Regular cardiac myocyte (primary cell): ENCODE measurements at places on chromosomes 11 and 22. TPM values are rescaled to one million over a fixed set of nuclear protein-coding genes. Genes with fewer than 3 reads are reported as not detected.

The GGA1 gene
- 38.6 and 46.0 TPM in 2 replicates for total RNA-seq

The SAA4 gene
- not detected in 2 replicates for total RNA-seq

The CSTF3 gene
- total RNA-seq, result 19.7 and 34.3 TPM in 2 replicates

The ATG2A gene
- 10.9 and 19.7 TPM in 2 replicates for total RNA-seq

The SNX32 gene
- 0.38 and 2.5 TPM in 2 replicates for total RNA-seq

The A4GALT gene
- 19.2 and 20.9 TPM in 2 replicates for total RNA-seq

The JAML gene
- not detected in 2 replicates for total RNA-seq

The CNGA4 gene
- under 0.01 and 0.19 TPM in 2 replicates for total RNA-seq

The ALDH3B2 gene
- not detected in 2 replicates for total RNA-seq

The C22orf31 gene
- not detected in 2 replicates for total RNA-seq

The PHF21B gene
- not detected in 2 replicates for total RNA-seq

The OR51M1 gene
- total RNA-seq, result not detected in 2 replicates

The SMCO4 gene
- total RNA-seq, result 9.9 and 10.4 TPM in 2 replicates

The DDTL gene
- under 0.01 TPM in 1 of 2 replicates, not detected in the other for total RNA-seq

The SCUBE2 gene
- total RNA-seq, result 1.2 and 1.7 TPM in 2 replicates

The OR52I2 gene
- not detected in 2 replicates for total RNA-seq

The ETS1 gene
- total RNA-seq, result 71.9 and 73.3 TPM in 2 replicates

The ABCC8 gene
- total RNA-seq, result not detected in 2 replicates

The BLID gene
- total RNA-seq, result 9.8 and 20.0 TPM in 2 replicates

The OMP gene
- 0.56 TPM in 1 of 2 replicates, not detected in the other for total RNA-seq

The CCDC188 gene
- total RNA-seq, result 0.38 and 0.56 TPM in 2 replicates

The SEC14L6 gene
- total RNA-seq, result 0.28 TPM in 1 of 2 replicates, not detected in the other

The RPLP2 gene
- 101 and 189 TPM in 2 replicates for total RNA-seq

The CDC45 gene
- 2.3 and 38.7 TPM in 2 replicates for total RNA-seq

The SOX6 gene
- 0.28 and 0.38 TPM in 2 replicates for total RNA-seq

The TSGA10IP gene
- not detected in 2 replicates for total RNA-seq

The OR8G5 gene
- not detected in 2 replicates for total RNA-seq

The OR5D16 gene
- total RNA-seq, result not detected in 2 replicates

The ENDOD1 gene
- 123 and 162 TPM in 2 replicates for total RNA-seq

The MIOX gene
- under 0.01 TPM in 1 of 2 replicates, not detected in the other for total RNA-seq

The FLRT1 gene
- total RNA-seq, result not detected in 2 replicates

The PKP3 gene
- total RNA-seq, result 2.1 and 2.8 TPM in 2 replicates

The C22orf42 gene
- not detected in 2 replicates for total RNA-seq

The KRTAP5-8 gene
- total RNA-seq, result not detected in 2 replicates

The THY1 gene
- 3.3 and 9.6 TPM in 2 replicates for total RNA-seq

The TEX54 gene
- not detected in 2 replicates for total RNA-seq

The FXYD6 gene
- total RNA-seq, result under 0.01 and 0.28 TPM in 2 replicates

The ISX gene
- total RNA-seq, result not detected in 2 replicates

The C2CD2L gene
- 5.2 and 5.9 TPM in 2 replicates for total RNA-seq

The MMP8 gene
- total RNA-seq, result under 0.01 TPM in 1 of 2 replicates, not detected in the other

The RASSF10 gene
- total RNA-seq, result under 0.01 and 0.19 TPM in 2 replicates

The PDGFD gene
- total RNA-seq, result 0.96 and 13.0 TPM in 2 replicates

The KCNA4 gene
- under 0.01 TPM in 1 of 2 replicates, not detected in the other for total RNA-seq
